ENCODE measurements at places on chromosomes 1 and 21. TPM values are rescaled to one million over a fixed set of nuclear protein-coding genes. Genes with fewer than 3 reads are reported as not detected.

- H3K4me3 ChIP-seq, result no peak overlapping the region
- no peaks in the 10 kb centered on the region for H3K36me3 ChIP-seq
- DNase-seq, result no peak
- no peak overlapping the region for H3K27ac ChIP-seq
Measured at GRCh38 chr1:18458133-18459092, 22.3 kb upstream of the KLHDC7A start.

Gene SLFNL1
- 0.49 TPM for polyA plus RNA-seq

- H3K27me3 ChIP-seq, result no peaks in the 10 kb centered on the region
- H3K27ac ChIP-seq, result no peak overlapping the region
- DNase-seq, result no peak
- H3K4me1 ChIP-seq, result peaks cover 32% of the 10 kb centered on the region
Measured at GRCh38 chr1:43949678-43950077, 2.9 kb downstream of the IPO13 start.

Gene PALMD
- polyA plus RNA-seq, result not detected

All from naive thymus-derived CD8-positive, alpha-beta T cell (primary cell).